ENCODE measurements at places on chromosomes 16 and 17.

- DNase-seq: no peak
Observed at GRCh38 chr16:52498328-52499059, 48.4 kb downstream of the TOX3 start.

GRCh38 chr17:32998111-32998886 lies 6.7 kb downstream of the SPACA3 start:
- DNase-seq: no peak

DNA sequence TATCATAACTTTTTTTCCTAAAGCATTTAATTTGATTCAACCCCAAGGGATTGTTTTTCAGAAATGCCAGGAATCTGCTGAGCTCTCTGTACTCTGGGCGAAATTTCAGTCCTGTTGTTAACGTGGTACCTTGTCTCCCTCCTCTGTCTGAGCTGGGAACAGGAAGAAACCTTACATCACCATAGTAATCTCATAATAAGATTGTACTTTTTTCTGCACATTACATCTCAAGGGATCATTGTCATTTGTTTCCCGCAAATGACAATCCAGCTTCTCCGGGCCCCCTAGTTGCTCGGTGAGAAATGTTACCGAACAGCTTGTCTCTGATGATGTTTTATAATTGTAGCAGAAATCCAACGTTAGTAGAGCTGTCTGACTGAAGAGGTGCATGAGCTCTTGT lies 152.7 kb upstream of the ERCC4 start:
- DNase-seq: no peak

- DNase-seq: no peak
Observed at GRCh38 chr17:41322903-41323895, 7.7 kb upstream of the KRTAP17-1 start.

- no peak for DNase-seq
Observed at GRCh38 chr17:40355123-40355803, 9.3 kb downstream of the GJD3 start.

GRCh38 chr17:77471984-77472461 lies 331.3 kb downstream of the SEC14L1 start:
- DNase-seq: no peak

- no peak for DNase-seq
Observed at GRCh38 chr17:13378361-13378760, 223.4 kb downstream of the HS3ST3A1 start.

DNA sequence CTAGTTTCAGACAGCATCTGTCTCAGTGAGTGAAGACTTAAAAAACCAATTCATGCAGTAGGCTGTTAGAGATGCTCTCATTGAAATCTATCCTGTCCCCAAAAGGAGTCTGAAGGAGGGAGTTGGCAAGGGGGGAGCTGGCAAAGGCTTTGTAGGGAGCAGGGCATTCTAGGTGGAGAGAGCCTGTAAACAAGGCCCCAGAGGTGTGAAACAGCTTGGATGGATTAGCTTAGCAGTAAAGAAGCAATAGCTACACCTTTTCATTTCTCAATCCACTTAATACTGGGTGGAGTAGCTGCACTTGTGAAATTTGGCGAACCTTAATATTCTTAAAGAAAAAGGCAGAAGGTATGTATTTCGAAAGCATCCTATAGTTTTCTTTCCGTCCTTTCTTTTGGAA lies 61.8 kb downstream of the KSR1 start:
- DNase-seq: no peak

- no peak for DNase-seq
Observed at GRCh38 chr17:80868022-80868609, 123.5 kb upstream of the CHMP6 start.

- DNase-seq: peak; percentile 53
Observed at GRCh38 chr16:19886073-19886941, 1.7 kb upstream of the GPRC5B start.

GRCh38 chr17:82388223-82388921 lies 16.8 kb downstream of the UTS2R start:
- no peak for DNase-seq

GRCh38 chr17:76268015-76268749 lies 3.0 kb downstream of the UBALD2 start:
- DNase-seq: no peak
